HuH-7 (cell line): ENCODE measurements at places on chromosomes 2 and 18.

DNA sequence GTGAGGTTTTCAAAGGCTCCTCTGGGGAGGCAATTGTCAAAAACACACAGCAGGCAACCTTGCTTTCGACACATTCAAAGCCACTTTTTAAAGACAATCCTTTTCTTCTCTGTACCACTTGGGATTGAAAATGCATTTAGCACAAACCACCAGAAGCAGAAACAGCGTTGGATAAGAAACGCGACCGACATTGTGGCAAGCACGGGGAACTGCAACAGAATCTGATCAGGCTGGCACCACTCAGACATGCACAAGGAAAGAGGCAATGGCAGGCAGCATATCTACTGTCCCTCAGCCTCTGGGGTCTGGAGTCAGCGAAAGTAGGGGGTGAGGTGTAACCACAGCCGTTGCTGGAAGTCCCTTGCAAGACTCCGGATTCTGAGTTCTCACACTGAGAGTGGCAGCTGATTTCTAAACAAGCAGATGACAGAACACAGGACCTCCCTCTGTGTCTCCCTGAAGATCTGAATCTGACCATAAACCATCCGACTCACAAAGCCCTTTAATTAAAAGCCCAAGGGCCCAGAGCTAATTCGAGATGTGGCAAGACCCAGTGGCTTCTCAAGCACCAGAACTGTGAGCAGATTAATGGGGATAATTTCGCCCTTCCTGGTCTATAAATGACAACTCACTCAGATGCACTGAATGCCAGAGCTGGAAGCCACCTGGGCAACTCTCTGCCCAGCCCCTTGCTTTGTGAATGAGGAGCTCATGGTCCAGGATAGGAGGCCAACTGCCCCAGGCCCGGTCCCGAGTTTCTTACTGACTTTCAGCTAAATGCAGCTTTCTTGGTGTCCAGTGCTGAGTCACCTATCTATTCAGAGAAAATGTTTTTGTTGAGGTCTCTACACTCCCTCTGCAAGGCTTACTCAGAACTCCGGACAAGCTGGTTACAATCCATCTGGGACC lies 29.6 kb downstream of the CYRIA start:
- no peak for DNase-seq

DNA sequence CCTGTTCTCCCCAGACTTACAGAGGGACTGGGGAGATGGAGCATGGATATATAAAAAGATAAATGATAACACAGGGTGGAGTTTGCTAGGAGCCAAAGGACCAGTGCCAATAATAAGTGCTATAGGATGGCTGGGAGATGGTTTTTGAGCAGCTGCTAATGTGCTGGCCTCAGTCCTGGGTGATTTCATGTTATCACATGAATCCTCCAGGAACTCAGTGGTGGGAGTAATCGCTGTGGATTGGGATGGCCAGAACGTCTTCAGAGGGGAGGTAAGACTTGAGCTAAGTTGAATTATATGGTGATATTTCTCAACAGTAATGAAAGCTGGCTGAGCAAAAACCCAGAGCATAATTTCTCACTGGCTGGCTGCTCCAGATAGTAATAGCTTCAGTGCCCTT lies 441.4 kb downstream of the SLC4A3 start:
- DNase-seq, result no peak

- no peak for DNase-seq
Measured at GRCh38 chr2:229126066-229126465, 145.0 kb downstream of the PID1 start.

GRCh38 chr2:99188357-99188756 lies 7.4 kb downstream of the MRPL30 start:
- DNase-seq, result no peak

GRCh38 chr2:31113765-31114164 lies 24.5 kb downstream of the GALNT14 start:
- DNase-seq, result no peak

DNA sequence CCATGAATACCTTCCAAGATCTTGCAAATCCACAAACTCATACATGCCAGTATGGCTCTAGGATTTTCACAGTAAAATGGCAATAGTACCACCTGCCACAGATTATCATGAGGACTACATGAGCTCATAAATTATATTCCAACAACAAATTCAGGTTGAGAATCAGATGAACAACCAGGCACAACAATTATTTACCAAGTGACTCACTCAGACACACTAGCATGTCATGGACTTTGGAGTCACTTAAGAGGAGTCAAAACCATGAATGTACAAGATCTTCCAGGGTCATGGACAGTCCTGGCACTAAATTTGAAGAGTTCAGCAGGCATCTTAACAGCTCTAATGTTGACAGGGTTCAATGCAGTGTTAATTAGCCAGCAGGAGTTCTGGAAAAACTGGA lies 34.4 kb upstream of the BZW1 start:
- no peak for DNase-seq

DNA sequence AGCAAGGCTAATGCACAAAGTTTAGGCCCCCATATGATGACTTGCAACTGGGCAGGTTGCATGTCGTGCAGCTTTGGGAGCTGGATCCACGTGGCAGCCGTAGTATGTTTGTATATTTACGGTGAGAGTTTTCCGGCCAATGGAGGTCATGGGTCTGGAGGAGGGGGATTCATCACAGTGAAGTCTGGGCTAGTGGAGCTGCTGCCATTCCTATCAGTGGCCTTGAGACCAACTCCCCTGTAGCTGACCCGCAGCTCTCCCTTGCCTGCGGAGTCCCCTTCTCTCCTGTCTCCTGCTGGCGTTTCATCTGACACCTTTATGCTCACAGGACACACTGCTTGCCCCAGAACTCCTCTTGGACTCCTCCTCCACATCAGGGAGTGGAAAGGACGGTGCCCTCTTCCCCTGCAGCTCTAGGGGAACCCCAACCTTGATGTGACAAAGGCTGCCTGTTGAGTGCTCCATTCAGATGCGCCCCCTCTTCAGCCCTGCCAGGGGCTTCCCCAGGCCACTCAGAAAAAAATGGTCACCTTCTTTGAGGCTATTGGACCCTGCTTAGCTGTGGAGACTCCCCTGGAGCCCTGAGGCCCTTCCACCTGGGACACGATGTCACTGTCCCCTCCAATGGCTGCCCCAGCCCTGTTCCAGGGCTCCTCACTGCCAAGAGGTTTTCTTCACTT lies 121.7 kb downstream of the PXDN start:
- DNase-seq, result no peak

- DNase-seq, result no peak
Measured at GRCh38 chr18:25239581-25240419, 112.2 kb downstream of the ZNF521 start.

DNA sequence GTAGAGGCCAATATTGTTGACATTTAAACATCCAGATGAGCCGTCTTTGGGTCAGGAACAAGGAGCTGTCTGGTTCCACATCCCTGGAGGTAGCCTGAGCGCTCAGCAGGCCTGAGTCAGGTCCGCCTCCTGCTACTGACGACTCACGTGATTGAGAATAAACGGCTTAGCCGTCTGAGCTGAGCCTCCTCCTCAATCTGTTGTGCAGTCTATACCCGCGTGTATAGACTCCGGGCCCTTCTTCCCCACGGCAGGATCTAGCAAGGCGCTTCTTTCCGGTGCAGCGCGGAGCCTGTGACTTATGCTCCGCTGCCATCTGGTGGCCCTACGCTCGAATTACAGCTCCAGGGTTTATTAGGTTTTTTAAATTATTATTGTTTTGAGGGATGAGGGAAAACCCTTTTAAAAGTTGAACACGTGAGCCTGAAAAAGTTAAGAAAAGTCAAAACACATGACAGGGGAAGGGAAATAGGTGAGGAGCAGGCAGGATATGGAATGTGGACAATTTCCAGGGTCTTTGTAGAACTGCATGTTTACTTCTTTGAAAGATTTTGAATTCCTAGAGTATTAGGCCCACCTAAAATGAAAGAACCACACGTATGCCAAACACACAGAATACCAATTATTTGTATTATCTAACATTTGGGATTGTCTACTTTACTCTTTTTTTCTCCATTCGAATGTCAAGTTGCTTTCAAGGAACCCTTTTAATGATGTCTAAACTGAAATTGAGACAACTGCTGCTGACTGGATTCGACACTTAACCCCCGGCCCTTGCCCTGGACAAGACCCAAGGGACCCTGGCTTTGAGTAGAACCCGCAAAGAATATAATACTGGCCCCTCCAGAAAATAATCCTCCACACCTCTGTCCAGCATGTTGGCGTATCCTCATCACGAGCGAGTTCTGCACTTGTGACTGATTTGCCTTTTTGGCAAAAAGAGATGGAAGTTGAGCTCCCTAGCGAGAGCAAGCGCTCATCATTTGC lies 112.4 kb upstream of the ZNF236 start:
- DNase-seq, result peak; percentile 69

- no peak for DNase-seq
Measured at GRCh38 chr2:240664622-240665021, 18.1 kb downstream of the AQP12B start.

DNA sequence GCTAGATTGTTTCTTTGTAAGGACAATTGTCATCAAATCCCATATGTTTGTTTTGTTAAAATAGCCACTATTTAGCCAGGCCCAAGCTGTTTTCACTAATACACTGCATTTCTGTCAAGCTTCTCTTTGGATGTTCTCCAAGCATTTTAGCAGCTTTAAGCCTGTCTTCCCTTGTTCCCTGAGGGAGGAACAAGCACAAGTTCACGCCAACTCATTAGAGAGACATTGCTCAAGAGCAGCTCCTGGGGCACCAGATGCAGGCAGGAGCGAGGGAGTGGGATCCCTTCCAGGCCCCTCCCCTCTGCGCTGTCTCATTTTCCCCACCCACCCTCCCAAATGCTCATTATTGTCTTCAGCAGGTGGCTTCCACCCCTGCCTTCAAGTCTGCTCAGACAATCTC lies 32.6 kb upstream of the PPP3R1 start:
- DNase-seq, result no peak

- DNase-seq, result no peak
Measured at GRCh38 chr2:217559084-217559483, 443.7 kb downstream of the TNS1 start.

- no peak for DNase-seq
Measured at GRCh38 chr2:176138923-176139660, 9.6 kb downstream of the HOXD8 start.

DNA sequence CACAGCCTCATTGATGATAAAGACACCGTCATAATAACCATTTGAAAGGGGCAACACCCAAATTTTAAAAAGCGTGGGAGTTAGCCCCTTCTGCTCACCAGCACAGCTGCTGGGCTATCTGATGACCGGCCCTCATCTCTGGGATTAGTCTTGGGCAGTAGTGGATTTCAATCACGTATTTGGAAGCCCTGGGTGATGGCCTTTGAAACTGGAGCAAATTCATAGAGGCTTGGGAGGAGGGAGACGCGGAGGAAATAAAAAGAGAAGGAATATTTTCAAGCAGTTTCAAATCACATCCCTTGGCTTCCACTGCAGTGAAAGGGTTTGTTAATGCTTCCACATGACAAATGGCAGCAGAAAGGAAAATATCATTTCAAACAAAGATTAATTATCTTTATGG lies 357.8 kb downstream of the ZNF516 start:
- DNase-seq, result no peak

GRCh38 chr18:40011201-40011600 lies 1943.8 kb upstream of the PIK3C3 start:
- DNase-seq, result no peak

DNA sequence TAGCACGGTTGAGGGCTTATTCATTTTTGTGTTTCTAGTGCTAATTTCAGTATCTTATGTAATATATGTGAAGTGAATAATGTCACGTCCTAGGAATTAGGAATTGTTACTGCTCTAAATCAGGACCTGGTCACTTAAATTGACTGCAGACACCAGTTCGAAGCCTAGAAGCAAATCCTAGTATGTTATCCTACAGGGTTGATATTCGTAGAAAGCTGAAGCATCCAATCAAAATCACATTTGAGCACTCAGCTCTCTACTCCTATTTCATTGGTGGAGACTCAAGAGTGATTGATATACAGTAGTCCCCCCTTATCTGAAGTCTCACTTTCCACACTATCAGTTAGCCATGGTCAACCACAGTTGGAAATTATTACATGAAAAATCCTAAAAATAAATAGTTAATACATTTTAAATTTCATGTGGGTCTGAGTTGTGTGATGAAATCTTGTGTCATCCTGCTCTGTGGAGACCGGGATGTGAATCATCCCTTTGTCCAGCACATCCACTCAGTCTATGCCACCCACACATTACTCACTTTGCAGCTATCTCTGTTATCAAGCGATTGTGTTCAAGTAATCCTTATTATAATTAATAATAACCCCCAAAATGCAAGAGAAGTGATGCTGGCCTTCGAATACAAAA lies 35.2 kb upstream of the SCN9A start:
- DNase-seq, result no peak

GRCh38 chr2:100584816-100585215 lies 22.0 kb downstream of the PDCL3 start:
- no peak for DNase-seq

DNA sequence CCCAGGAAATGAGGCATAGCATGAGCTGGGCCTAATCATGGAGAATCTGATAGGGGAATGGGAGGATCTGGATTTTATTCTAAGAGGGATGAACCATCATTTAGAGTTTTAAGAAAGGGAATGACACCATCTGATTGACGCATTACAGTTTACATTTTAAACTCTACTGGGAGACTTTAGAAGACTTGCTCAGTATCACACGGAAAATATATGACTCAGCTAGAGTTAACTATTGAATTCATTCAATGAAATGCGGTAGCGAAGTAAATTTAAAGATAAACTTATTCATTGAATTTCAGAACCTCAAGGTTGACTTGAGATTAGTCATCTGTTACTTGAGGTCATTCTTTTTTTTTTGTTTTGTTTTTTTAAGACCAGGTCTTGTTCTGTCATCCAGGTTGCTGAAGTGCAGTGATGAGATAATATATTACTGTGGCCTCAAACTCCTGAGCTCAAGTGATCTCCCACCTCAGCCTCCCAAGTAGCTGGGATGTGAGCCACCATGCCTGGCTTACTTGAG lies 25.0 kb downstream of the MC4R start:
- no peak for DNase-seq

DNA sequence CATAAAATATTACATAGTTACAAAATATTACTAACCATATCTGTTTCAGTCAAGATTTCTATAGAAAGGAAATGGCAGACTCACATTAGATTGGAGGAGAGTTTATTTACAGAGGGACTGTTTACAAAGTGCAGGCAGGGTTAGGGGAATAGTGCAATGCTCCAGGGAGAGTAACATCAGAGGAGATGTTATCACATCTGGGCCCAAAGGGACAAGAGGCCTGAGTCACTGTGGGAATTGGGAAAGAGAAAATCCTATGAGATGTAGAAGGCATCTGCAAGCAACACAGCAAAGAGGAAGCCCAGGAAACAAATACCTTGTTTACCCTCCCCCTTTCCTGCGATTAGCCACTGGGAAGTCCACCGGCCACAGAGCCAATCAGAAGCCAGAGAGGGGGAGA lies 227.3 kb upstream of the TANK start:
- peak; percentile 48 for DNase-seq

DNA sequence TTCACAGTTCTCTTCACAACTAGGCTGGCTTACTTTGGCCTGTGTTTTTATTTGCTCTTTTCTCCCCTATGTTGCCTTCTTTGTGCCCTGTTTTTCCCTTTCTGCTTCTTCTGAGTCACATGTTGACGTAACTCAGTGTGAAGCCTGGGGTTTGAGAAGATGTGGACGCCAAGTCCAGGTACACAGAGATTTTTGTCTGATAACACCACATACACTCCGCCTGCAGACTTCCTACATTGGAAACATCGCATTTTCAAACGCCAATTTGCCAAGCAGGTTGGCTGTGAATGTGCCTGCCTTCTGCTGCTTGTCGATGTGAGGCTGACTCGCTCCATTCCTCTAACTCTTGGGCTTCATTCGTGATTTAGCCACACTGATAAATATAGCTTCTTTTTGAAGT lies 62.6 kb upstream of the FN1 start:
- no peak for DNase-seq

- no peak for DNase-seq
Measured at GRCh38 chr2:190342611-190343010, 778 bp upstream of the INPP1 start.

- no peak for DNase-seq
Measured at GRCh38 chr2:149383340-149383739, 53.0 kb downstream of the LYPD6 start.
